Caki2 (cell line): ENCODE measurements at places on chromosomes 12 and 14.

GRCh38 chr14:39547845-39548244 lies 115.6 kb upstream of the FBXO33 start:
- DNase-seq, result no peak

GRCh38 chr14:23445773-23446172 lies 10.3 kb upstream of the MYH7 start:
- DNase-seq, result no peak

GRCh38 chr14:32404784-32405573 lies 75.9 kb downstream of the AKAP6 start:
- DNase-seq, result no peak

DNA sequence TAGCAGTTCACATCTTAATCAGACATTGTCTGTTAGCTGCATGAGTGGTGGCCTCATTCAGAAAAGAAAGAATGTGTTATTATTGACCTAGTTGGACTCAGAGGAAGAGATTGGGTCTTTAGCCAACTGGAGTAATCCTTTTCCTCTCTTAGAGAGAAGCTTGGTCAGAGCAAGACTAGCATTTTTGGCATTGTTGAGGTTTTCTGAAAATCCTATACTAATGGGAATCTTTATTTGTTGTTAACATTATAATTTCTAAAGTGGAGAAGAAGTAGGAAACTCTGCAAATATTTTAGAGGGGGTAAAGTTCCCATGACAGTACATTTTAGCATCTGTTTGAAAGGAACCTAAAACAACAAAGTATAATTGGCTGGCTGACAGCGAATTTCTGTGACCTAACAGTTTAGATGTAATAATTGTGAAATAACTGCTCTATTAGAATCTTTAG lies 9.7 kb downstream of the TOX4 start:
- no peak for DNase-seq

GRCh38 chr12:116537101-116537904 lies 21.9 kb upstream of the MAP1LC3B2 start:
- peak; percentile 92 for DNase-seq

- DNase-seq, result no peak
These were observed 192.3 kb downstream of the NUAK1 start for GRCh38 chr12:105946493-105946901.

GRCh38 chr12:67137256-67137655 lies 131.9 kb upstream of the CAND1 start:
- no peak for DNase-seq

GRCh38 chr12:40263616-40264409 lies 39.0 kb downstream of the LRRK2 start:
- DNase-seq, result no peak

- no peak for DNase-seq
These were observed 21.2 kb upstream of the CDKL1 start for GRCh38 chr14:50417853-50418252.

GRCh38 chr14:104254735-104255400 lies 116.5 kb downstream of the KIF26A start:
- no peak for DNase-seq

DNA sequence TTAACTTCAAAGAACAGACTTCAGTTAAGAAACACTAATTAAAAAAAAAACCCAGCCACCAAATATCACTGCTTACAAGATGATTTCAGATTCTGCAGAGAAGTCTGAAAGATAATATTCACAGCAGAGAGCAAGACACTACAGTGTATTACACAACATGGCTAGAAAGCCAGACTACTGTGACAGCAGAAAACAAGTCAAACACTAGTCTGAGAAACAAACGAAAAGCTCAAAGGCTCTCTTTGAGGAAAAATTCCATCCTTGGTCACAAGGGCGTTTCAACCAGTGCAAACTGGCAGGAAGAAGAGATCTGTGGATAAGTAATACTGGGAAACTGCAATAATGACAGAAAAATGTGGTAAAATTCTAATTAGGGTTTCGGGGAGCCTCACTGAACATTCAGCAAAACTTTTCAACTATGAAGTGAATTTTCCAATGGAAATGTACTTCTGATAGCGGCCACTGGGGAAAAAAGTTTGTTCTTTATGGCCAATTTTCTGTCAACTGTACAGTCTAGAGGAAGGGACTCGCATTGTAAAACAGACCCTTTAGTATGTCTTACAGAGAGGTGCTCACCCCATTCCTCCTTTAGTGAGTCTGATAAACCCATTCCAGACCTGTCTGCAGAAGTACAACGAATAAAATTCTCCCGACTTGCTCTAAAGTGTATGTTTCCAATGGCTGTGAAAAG lies 50.4 kb downstream of the ACADS start:
- DNase-seq, result no peak

GRCh38 chr12:118013283-118013682 lies 3.2 kb upstream of the RFC5 start:
- DNase-seq, result no peak

- DNase-seq, result no peak
These were observed 1170.7 kb downstream of the BCL11B start for GRCh38 chr14:98101323-98101722.

- DNase-seq, result no peak
These were observed 28.1 kb downstream of the ANO6 start for GRCh38 chr12:45243963-45244362.

- DNase-seq, result no peak
These were observed 86.8 kb downstream of the FGD4 start for GRCh38 chr12:32486158-32486557.

GRCh38 chr14:103188810-103189480 lies 65.7 kb downstream of the TNFAIP2 start:
- DNase-seq, result no peak

DNA sequence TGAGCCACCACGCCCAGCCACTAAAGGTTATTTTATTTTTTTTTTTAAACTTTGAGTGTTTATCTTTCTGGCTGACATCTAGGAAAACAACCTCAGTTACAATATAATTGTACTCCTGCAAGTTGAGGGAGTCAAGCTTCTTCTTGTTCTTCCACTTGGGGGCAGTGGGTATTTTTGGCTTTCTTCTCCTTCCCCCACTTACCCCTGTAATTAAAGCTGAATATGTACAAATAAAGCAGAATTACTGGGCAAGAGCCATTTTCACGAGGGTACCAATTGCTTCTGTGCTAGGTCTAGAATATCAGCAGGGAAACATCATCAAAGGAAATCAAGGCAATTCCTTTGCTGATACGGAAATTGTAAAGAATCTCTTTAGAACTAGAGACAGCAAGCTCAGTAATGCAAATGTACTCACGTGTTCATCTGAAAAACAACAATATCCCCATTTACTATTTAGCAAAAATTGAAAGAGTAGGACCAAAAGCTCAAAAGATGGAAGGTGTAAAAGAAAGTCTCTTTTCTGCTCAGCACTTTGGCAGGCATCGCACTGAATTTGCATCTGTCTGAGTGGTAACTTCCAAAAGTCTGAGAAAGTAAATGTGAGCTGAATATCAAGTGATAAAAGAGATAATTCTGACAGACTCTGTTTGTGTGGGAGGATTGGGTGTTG lies 72.8 kb downstream of the TAOK3 start:
- DNase-seq, result no peak

GRCh38 chr12:53186745-53187144 lies 6.0 kb upstream of the CSAD start:
- DNase-seq, result no peak

DNA sequence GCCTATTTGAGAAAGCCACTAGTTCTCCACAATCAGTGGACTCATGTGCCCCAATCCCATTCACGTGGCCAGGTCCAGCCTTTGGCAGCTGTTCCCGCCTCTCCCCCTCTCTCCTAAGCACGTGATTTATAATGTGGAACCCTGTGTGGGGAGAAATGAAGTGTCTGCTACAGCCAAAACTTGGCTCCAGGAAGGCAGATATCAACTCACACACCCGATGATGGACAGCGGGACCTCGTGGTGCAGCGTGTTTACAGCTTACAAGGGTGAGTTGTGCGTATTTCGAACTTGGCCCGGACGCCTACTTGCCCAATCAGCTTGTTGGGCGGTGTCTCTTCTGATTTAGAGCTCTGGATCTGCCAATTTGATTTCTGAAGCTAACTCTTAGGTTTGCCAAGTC lies 38.1 kb upstream of the FAM181A start:
- DNase-seq, result no peak

GRCh38 chr14:104219731-104220214 lies 81.4 kb downstream of the KIF26A start:
- no peak for DNase-seq

GRCh38 chr12:13208533-13209435 lies 12.3 kb downstream of the EMP1 start:
- DNase-seq, result no peak

- DNase-seq, result no peak
These were observed 35.9 kb downstream of the TESC start for GRCh38 chr12:117063162-117063911.

DNA sequence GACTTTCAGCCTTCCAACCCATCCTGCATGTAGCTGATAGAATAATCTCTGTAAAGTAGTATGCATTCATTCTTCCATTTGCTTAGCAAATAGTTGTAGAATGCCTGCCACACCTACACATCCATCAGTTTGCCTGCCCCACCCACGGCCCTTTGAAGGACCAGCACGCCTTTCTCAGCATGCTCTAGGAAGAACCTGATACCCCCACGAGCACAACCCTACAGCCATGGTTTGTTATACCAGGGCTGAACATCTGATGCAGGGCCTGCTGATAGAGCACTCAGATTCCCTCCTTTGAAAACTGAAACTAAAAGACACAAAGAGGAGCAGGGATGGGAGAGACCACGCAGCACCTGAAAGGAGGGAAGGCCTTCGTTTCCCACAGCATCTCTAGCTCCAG lies 205.1 kb downstream of the ANO2 start:
- DNase-seq, result no peak

- DNase-seq, result no peak
These were observed 115.0 kb downstream of the TPH2 start for GRCh38 chr12:72053604-72054003.

DNA sequence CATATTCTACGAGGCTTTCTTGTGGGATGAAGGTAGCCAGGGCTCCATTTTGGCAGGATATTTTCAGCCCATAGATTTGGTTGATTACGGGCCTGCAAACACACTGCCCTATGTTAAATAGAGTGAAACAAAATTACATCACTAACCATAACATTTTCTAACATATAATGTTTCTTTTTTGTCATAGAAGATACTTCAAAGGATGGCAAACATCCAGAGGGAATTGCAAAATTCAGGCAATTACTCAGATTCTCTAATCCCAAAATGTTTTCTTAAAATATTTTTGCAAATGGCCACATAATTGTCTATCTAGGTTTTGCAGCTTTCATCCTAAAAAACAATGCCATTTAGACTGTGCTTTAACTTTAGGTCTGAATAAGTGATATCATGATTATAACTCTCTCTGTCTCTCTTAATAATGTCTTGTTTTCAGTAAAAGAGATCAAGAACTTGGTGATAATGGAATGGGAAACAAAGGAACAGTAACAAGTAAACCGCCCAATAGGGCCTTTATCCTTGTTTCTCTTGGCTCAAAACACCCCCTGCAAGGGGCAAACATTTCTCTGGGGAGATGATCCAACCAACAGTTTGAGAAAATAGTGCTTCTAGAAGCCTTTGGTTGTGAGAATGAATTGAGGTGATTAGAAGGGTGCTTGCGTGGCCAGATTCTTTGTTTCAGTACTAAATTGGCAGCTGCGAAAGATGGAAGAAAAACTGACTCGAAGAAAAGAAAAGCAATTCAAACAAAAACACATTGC lies 54.4 kb upstream of the BTG1 start:
- no peak for DNase-seq

- peak; percentile 8 for DNase-seq
These were observed 23.2 kb upstream of the ESRRB start for GRCh38 chr14:76352639-76353281.

- no peak for DNase-seq
These were observed 127.7 kb downstream of the SNAPC1 start for GRCh38 chr14:61889914-61890351.

- no peak for DNase-seq
These were observed 670.5 kb upstream of the ATXN7L3B start for GRCh38 chr12:73867147-73867546.

DNA sequence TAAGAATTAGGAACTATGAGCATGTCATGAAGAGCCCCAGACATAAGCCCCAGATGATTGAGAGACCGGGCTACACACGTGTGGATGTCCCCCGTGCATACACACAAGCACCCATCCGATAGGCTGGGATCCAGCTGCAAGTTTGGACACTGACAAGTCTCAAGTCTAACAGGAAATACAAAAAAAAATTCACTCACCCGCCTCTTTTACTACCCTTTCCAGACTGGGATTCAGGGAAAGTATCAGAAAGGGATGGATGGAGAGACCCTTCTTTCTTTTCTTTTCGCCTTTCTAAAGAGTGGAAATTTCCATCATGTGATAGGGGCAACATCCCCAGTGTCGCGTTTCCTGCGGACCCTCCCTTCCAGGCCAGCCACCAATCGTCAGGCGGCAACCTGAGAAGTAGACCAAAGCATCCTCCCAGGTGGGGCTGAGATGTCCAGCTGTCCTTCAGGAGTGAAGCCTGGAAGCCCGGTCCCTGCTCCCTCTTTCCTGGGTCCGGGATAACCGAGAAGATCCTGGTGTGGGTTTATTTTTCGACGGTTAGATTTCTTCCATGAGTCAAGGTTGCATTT lies 6.4 kb upstream of the SLC38A4 start:
- no peak for DNase-seq

DNA sequence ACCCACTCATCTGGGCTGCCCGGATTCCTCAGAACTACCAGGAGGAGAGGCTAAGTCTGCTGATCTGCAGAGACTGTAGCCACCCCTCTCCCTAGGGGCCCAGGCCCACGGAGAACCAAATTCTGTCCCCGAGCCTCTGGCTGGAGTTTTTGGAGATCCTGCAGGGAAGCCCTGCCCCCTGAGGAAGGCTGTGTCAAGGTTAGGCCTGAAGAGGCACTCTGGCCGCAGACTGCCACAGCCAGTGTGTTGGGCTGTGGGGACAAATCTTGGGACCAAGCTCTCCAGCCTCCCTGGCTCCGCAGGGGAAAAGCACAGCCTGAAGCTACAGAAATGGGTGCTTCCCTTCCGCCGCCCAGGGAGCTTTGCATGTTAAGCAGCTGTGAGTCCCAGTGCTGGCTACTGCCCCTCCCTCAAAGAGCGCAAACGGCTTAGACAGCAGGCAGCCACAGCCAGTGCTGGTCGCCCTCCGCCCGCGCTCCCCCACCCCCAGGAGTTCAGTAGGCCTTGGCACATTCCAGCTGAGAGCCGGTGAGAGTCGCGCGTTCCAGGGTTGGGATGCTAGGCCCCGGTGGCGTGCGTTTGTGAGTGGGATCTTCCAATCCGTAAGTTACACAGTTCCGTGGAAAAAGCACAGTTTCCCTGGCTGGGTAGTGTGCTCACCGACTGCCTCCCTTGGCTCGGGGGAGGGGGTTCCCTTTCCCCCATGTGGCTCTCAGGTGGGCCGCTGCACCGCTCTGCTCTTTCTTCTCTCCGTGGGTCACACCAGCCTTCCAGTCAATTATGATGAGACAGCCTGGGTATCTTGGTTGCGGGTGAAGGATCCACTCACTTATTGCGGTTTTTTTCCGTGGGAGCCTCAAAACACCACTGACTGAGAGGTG lies 13.2 kb downstream of the CLEC4E start:
- no peak for DNase-seq

- DNase-seq, result no peak
These were observed 137.4 kb downstream of the GRIP1 start for GRCh38 chr12:66541426-66541825.

GRCh38 chr12:12028668-12029402 lies 41.9 kb upstream of the BCL2L14 start:
- no peak for DNase-seq
